Activated CD4-positive, CD25-positive, alpha-beta regulatory T cell treated with anti-CD3 and anti-CD28 coated beads, Interleukin-2, amount 50 U/mL, for 72 hours (primary cell): ENCODE measurements at places on chromosomes 11 and 22.

- DNase-seq = no peak
Observed at GRCh38 chr22:46039535-46039934, 62.6 kb upstream of the WNT7B start.

DNA sequence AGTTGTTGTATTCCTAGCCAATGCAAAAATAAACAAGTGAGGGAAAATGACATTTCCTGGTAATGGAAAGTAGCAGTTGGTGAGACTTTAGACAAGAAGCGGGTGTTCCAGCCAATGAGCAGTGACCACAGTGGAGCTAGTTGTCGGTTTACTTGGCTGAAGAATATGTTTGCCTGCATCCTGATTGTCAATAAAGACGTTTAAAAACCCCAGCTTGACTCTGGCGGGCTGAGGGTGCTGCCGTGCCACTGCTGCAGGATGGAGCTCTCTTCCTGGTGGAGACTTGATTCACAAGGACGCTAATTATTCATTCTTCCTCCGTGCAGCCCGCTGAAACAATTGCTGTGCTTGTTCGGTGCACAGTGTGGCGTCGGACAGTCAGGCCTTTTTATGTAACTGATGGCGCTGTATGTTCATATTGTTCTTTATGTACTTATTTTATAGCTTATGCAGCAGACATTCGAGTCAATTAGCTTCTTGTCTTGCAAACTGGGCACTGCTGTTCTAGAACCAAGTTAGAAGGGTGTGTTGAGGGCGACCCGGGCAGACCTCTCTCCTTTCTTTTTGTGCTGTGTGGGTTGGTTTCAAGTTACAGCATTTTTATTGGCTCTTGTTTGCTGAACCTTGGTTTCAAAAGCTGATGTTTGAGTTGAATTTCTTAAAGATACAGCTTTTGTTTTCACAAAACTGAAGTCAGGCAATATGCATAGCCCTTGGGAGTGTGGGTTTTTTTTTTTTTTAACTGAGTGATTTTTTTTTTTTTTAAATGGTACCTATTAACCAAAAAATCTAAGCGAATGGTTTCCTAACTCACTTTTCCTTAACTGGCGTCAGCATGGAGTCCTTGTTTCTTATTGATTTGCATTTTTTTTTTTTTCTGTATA lies 153.9 kb downstream of the TEAD1 start:
- no peak for DNase-seq

DNA sequence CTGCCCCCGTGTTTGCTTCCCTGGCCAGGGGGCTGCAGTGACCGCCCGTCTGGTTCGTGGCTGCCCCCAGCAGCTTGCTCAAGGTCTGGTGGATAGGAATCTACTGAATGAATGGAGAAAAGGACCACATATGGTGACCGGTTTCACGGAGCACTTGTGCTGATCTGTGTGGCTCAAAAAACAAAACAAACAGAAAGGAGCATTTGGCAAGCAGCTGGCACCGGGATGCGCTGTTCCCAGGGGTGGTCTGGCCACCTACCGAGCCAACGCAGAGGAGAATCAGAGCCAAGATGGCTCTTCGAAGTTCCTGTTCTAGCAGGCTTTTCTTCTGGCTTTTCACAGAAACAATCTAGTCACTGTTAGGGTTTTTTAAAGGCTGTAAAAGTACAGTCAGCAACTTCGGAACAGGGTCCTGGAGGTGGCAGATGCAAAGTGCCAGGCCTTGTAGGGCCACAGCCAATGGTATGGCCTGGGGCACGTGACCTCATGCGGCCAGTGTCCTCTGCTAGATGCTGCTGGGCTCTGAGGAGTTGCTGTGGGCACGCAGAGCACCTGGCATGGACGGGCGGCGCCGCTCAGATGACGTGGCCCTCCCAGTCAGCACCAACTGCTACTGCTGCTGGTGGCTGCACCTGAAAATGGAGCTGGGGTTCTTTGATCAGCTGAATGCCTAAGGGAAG lies 27.3 kb upstream of the PACSIN2 start:
- no peak for DNase-seq

DNA sequence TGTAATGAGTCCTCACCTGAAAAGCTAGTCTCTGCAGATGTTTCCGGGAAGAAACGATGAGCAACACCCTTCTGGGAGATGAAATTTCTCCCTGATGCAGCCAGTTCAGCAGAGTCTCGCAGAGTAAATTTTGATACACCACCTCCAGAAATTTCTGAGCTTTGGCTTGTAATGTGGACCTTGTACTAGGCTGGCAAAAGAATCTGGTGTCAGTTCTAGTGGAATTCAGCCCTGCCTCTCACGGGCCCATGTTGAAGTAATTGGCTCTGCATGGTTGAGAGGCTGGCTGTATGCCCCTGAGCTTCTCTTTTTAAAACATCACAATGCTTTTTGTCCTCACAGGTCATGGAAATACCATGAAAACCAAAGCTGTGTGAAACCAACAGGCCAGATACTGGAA lies at the start of gene GLYAT:
TSS of gene GLYAT (minus strand) at position 125 of the 400 bp plus-strand sequence. CDS start 7,447 bp downstream, outside the sequence.
- no peak for DNase-seq

DNA sequence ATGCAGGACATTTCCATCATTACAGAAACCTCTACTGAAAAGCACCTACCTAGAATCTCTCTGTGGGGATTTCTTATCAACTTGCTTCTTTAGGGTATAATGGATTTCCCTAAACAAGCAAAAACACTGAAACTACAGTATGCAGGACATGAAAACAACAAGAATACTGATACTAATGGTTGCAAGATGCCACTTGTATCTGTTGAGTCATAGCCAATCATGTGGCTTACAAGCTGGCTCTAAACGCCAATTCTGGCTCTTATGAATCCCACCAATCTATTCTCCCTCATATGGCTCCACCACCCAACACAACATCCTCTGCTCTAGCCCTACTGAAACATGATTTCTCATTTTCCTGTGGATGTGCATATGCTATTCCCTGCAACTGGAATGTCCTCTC lies 22.6 kb downstream of the TENM4 start:
- no peak for DNase-seq

- DNase-seq = no peak
Observed at GRCh38 chr11:126630488-126630887, 275.0 kb downstream of the ST3GAL4 start.

GRCh38 chr11:75868990-75869389 lies 54.0 kb downstream of the UVRAG start:
- DNase-seq = no peak

- no peak for DNase-seq
Observed at GRCh38 chr11:13098616-13099289, 89.6 kb downstream of the RASSF10 start.

DNA sequence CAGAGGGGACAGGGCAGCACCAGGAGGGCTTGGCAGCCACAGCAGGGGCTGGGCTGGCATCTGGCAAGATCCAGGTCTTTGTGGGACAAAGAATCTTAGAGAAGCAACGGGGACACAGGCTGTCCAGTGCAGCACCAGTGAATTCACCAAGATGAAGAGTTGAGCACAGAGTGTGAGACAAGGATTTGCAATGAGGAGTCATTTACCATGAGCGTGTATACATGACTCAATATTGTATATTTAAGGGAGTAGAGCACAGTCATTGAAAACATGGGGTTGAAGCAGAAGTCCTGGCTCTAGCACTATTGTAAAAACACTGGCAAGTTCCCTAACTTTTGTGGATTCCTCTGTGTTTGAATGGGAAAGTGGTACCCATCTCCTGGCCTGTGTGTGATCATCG lies 3.5 kb downstream of the APOL1 start:
- DNase-seq = no peak

- no peak for DNase-seq
Observed at GRCh38 chr22:19666673-19667593, 47.4 kb upstream of the SEPTIN5 start.

DNA sequence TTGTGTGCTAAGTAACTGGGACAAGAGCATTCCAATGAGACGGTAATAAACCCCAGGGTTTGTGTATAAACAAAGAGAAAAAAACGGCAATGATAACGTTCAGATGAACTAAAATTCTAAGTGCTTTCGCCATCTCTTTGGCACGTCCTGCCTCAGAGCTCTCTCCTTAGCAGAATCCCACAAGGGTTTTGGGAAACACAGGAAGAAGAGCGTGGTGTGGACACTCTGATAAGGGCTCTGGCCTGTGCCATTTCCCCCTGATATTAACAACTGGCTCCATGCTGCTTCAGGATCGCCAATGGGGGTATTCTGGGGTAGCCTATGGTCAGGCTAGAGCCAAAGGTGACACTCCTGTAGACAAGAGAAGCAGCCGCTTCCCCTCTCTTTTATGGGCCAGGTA lies 18.4 kb downstream of the ABCC8 start:
- no peak for DNase-seq

DNA sequence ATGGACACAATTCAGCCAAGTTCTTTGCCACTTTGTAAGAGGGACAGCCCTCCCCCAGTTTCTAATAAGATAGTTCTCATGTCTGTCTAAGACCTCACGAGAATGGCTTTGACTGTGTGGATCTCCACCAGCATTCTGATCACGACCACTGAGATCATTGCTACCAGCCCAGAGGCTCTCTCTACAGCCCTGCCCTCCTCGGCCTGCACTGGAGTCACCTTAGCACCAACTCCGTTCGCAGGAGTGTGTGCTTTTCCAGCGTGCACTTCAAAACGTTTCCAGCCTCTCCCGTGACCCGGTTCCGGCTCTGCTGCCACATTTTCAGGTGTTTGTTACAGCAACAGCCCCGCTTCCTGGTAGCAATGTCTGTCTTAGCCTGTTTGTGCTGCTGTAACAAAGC lies 26.2 kb downstream of the TSPAN32 start:
- DNase-seq = no peak

DNA sequence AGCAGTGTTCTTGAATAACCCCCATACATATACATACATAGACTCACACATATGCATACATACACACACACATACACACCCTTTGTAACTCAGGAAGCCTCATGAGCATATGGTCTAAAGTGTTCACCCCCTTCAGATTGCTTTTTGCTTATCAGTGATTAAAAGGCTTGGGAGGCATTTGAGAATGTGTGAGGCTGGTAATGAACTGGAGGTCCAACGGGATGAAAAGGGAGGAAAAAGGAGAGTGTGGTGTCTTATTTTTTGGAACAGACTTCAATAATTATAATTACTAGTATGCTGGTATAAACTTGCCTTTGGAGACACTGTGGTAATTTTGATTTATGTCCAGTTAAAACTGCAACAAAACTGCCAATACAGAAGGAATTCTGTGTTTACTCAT lies 124.5 kb downstream of the UVRAG start:
- DNase-seq = no peak

DNA sequence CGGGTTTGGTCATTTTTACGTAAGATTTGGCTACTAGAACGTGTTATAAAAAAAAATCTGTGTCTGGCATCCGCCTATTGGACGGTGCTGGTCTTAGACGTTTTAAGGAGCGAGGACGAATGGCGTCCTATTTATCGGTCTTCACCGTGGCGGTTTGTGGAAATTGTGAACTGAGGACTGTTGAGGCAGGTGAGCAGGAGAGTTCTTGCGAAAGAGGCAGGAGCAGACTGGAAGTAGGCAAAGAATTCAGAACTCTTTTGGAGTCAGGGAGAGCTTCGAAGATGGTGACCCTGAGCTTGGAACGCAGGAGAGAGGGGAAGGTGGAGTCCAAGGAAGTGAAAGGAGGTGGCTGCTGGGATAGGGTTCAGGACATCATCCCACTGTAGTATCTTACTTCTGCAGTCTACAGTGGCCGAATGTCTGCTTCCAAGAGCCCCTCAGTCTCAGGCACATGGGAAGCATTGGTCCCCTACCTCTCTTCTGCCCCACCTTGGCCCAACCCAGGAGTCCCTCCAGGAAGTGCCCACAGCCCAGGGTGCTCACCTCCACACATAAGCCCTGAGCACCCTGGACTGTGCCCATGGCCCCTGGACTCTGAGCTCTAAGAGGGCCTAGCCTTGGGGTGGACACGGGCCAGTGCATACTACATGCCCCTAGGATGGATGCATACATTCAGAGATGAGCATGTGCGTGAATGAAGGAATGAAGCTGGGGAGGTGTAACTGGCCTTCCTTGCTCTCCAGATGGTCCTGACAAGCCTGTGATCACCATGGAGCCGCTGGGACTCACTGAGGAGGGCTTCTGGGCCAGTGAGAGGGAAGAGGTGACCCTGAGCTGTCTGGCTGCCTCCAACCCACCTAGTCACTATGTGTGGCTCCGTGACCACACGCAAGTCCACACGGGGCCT lies 3.7 kb downstream of the VSIG10L2 start:
- DNase-seq = no peak

- no peak for DNase-seq
Observed at GRCh38 chr11:90798769-90799168, 575.9 kb upstream of the CHORDC1 start.

- DNase-seq = no peak
Observed at GRCh38 chr11:3904228-3904627, 48.8 kb downstream of the STIM1 start.

- no peak for DNase-seq
Observed at GRCh38 chr22:49811020-49811791, 16.5 kb downstream of the BRD1 start.

GRCh38 chr11:108713076-108713790 lies 48.4 kb downstream of the DDX10 start:
- no peak for DNase-seq

DNA sequence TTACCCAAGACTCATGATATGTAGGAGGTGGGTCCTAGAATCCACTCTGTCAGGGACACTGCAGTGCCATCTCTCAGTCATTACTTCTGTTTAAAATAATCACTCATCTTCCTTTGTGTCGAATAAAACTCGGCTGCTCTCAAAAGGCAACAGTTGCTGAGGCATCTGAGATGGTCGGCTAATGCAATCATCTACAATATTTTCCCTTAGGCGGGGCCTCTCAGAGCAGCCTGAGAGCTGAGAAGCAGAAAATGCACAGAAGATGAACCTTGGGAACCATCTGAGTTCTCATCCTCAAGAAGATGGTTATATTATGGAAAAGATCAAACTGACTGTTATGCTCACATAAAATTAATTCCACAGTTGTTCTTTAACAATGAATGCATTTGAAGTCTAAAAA lies 1518.2 kb upstream of the TENM4 start:
- DNase-seq = no peak

- no peak for DNase-seq
Observed at GRCh38 chr22:29344137-29344536, 28.6 kb upstream of the RASL10A start.

GRCh38 chr22:25077964-25078363 lies 121.7 kb upstream of the CRYBB3 start:
- no peak for DNase-seq

DNA sequence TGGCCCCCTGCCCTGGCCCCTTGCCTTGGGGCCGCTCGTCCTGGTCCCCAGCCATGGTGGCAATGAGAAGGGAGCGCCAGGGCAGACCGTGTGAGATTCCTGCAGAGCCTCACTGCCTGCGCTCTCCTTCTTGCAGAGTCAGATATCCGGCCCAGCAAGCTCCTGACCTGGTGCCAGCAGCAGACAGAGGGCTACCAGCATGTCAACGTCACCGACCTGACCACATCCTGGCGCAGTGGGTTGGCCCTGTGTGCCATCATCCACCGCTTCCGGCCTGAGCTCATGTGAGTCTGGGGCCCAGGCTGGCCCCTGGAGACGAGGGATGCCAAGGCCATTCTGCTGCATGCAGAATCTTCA lies 114.1 kb downstream of the MICAL2 start:
- DNase-seq = peak; percentile 85

GRCh38 chr11:134637091-134638015 lies 225.3 kb upstream of the B3GAT1 start:
- no peak for DNase-seq
